ENCODE measurements at places on chromosomes 2 and 18.

DNA sequence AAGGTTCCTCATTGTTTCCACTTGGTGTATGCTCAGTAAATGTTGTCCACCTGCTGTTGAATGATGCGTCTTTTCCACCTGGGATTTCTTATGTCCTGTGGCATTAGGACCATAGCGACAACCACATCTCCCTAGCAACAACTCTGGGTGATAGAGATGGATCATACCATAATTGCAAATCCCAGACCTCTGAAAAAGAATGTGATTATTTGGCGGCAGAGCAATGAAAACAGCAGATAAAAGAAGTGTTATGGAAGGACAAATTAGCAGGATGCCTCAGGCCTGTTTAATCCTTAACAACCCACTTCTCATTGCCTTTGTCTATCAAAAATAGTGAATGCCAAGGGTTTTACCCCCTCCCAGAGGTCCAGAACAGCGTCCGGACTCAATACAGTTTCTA, 278.9 kb downstream of the TSN start:
- no peak for DNase-seq

GRCh38 chr18:35822413-35822812, 150.1 kb upstream of the RMP24 start:
- no peak for DNase-seq

DNA sequence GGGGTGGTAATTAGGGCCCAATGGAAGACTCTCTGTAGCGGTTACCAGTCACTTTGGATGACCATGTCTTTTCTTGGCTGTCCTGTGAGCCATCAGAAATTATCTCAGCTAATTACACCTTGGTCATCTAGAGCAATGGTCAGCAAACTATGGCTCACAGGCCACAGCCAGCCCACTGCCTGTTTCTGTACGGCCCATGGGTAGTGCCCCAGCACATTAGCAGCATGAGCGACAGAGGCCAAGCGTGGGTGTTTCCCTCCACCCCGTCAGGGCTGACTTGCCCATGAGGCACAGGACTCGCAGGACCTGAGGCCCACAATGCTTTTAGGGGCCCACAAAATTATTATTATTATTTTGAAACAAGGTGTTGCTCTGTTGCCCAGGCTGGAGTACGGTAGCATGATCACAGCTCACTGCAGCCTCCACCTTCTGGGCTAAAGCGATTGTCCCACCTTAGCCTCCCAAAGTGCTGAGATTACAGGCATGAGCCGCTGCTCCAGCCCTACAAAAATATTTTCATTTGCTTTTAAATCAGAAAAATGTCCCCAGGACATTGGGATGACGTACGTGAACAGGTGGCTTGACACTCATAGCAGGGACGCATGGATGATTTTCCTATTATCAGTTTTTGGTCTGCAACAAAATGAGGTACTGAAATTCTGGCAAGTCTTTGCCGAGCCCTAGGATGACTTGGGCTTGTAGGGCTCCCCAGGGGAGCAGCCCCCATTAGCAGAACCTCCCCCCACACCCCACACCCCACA, 29.3 kb upstream of the CEP68 start:
- no peak for DNase-seq

DNA sequence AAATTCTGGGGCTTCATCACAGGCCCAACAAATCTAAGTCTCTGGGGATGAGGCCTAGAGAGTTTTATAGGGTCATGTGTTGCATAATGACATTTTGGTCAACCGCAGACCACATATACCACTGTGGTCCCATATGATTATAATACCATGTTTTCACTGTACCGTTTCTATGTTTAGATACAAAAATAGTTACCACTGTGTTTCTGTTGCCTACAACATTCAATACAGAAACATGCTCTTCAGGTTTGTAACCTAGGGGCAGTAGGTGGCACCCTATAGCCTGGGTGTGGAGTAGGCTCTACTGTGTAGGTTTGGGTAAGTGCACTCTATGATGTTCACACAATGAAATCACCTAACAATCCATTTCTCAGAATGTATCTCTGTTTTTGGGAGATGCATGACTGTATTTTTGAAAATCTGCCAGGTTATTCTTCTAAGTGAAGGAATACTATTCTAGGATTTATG, 485.2 kb downstream of the PTPRM start:
- no peak for DNase-seq

DNA sequence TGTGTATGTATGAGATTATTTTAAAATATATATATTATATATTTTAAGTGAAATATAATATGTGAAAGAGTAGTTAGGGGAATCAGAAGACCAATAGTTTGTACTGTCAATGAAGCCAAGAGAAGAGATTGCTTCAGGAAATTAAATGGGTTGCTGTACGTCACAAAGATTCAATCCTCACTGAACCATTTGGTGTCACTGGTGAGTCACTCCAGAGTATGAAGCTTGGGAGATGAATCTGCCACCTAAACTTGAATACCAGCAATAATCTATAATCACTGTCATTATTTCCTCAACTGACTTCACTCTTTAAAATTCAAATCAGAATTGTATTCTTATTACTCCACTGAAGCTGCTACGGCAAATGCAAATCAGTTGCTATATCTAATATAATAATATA, 41.9 kb upstream of the SCN9A start:
- DNase-seq, result peak; percentile 4

- DNase-seq, result no peak
Observed at GRCh38 chr2:119301413-119301812, 65.2 kb downstream of the C2orf76 start.

DNA sequence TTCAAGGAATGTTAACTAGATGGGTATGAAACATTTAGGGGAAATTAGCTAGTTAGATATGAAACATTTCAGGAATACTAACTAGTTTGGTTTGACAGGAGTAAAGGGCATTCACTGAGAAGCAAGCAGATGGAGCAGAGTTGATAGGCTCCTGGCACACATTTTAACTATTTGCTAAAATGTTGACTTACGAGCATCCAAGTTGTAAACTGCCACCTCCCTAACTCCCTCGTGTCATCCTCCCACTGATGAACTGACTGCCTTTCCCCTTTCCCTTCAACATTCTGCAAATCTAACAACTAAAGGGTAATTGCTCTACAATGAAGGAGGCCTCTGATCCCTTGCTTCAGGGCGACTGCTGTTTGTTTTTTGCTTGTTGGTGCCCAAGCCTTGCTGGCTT, 580.4 kb upstream of the FAM98A start:
- DNase-seq, result no peak

DNA sequence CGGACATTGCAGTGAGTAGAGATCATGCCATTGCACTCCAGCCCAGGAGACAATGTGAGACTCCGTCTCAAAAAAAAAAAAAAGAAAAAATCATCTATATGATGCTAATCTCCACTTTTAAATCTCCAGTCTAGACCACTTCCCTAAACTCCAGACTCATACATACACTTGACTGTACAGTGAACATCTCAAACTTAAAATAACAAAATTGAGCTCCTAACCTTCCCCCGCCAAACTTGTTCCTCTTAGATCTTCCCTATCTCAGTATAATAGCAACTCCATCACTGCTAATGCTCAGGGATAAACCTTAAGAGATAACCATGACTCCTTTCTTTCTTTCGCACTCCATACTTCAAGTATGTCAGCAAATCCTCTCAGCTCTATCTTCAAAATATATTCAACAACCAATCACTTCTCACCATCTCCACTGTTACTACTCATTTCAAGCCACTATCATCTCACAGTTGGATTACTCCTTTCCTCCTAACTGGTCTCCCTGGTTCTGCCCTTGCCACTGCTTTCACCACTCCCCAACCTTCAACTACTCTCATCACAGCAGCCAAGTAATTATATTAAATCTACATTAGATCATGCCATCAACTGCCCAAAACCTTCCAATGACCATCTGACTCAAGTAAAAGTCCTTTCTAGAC, 12.0 kb downstream of the MEMO1 start:
- no peak for DNase-seq

- no peak for DNase-seq
Observed at GRCh38 chr18:76456823-76457222, 38.2 kb downstream of the ZNF516 start.

- no peak for DNase-seq
Observed at GRCh38 chr2:109265369-109265768, 136.4 kb downstream of the SH3RF3 start.

- DNase-seq, result no peak
Observed at GRCh38 chr2:198117406-198118041, 313.1 kb downstream of the PLCL1 start.

DNA sequence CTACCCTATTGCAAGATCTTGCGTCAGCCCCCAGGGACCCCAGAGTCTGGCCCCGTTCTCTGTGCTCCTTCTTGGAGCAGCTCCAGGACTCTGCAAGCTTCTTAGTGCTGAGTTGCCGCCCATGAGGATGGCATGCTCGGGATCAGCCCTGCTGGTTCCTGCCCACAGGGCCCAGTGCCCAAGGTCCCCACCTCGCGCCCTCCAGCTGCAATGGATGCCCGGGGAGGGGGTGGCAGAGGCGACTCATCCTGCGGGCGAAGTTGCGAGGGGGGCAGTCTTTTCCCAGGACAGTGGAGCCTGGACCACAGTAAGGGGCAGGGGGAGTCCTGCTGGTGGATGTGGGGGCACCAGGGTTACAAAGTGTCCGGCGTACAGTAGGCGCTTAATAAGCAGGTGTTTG, 261.9 kb downstream of the BCL2 start:
- DNase-seq, result no peak

DNA sequence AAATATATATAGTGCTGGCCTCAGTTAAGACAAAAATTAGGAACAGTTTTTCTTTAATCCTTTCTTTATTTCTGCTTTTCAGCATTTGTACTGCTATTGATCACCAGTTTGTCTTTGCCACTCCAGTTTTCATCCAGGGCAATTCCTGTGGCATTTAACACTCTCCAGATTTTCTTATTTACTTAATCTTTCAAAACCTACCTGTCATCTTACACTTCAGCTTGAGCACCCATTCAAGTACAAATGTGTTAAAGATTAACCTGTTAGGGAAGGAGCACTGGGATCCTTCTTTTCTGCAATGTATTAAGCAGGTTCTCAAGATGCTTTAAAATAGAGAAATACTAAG, 101.8 kb upstream of the SCN1A start:
- no peak for DNase-seq

DNA sequence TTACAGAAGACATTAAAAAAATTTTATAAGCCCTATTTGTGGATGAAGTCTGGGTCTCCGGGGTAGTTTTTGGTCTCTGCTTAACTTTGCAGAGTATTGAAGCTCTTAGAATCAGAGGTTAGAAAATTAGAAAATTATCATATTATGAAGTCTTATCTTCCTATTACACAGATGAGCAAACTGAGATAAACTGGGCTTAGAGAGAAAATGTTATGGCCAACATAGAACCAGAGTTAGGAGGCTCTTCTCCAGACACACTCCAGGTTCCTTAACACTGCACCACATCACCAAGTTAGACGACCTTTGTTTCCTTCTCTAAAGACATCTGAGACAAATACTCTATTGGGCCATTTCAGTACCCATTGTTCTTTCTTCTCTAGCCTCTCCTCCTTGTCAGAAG, 36.7 kb upstream of the NEB start:
- DNase-seq, result no peak

DNA sequence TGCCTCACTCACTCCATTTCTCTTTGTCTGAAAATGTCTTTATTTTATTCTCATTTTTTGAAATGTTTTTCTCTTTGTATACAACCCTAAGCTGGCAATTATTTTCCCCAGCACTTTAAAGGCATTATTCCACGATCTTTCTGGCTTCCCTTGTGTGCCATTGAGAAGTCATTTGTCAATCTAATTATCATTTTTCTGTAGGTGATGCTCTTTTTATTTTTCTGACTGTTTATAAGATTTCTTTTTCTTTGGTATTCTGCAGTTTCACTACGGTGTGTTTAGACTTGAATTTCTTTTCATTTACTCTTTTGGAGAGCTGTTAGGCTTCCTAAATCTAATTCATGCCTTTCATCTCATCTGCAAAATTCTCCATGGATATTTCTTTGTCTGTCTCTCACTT, 8.1 kb downstream of the SCYGR4 start:
- no peak for DNase-seq

DNA sequence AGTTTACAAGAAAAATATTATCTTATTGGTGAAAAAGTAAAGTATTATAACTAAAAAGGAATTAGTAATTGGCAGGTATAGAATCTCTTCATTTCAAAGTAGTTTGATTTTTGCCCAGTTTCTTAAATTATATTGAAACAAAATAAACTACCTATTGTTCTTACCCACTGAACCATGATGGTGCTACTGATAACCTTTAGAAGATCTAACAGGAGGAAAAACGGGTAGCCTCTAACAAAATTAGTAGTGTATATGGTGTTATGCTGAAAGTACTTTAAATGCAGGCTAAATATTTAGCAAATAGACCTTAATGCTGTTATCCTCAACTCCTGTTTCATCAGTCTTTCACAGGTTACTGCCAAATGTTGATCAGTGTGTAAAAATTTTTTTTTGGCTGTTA, 19.1 kb downstream of the MRPS9 start:
- no peak for DNase-seq

DNA sequence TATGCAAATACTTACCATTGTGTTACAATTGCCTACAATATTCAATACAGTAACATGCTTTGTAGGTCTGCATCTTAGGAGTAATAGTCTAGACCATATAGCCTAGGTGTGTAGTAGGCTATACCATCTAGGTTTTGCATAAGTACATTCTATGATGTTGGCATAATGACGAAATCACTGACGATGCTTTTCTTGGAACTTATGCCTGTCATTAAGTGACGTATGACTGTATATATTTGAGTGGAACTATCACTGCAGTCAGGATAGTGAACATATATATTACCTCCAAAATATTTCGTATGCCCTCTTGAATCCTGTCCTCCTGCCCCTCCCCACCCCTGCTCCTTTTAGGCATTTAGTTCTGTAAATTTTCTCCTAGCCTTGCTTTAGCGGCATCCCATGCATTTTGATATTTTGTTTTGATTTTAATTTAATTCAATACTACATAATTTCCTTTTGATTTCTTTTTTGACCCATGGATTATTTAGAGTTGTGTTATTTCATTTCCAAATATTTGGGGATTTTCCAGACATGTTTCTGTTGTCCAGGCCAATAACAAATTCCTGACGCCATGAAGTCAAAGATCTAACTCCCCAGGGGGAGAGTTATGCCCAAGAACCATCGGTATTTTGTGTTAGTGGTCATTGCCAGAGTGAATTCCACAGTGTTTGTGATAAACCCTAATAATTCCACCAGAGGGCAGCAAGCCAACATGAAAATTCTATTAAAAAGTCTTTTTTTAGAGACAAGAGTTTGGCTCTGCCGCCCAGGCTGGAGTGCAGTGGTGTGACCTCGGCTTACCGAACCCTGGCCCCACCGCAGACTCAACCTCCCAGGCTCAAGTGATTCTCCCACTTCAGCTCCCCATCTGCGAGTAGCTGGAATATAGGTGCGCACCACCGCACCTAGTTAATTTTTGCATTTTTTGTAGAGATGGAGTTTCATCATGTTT, 24.2 kb upstream of the CASP8 start:
- peak; percentile 73 for DNase-seq

- DNase-seq, result no peak
Observed at GRCh38 chr2:197086500-197086899, 160.0 kb upstream of the PGAP1 start.

Measured in AG08396 (cell line).